ENCODE measurements at places on chromosomes 1 and 21. TPM values are rescaled to one million over a fixed set of nuclear protein-coding genes. Genes with fewer than 3 reads are reported as not detected.

Gene TLR5
- 5.9 TPM for polyA plus RNA-seq

- no peak for DNase-seq
Observed at GRCh38 chr1:47616906-47617305, 179.1 kb downstream of the FOXD2 start.

- DNase-seq, result no peak
Observed at GRCh38 chr21:44710756-44711326, 531 bp downstream of the TSPEAR start.

DNA sequence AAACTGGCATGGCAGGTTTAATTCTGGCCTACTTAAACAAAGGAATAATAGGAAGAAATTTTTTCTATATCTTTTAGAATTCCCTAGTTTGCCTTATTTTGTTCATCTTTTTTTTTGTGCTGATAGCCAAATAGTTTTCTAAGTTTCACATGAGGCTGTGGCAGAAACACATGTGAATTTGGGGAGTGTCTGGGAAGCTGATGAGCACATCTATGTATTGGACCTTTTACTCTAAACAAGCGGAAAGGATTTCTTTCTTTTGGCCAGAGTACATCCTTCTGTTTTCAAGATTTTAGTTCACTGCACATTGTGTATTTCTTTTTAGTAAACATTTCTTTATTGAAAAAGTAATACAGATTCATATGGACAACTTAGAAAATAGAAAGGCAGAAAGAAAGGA is 5.6 kb downstream of the EEIG2 start:
- no peak for DNase-seq

- DNase-seq, result no peak
Observed at GRCh38 chr1:8349473-8349865, 31.6 kb downstream of the SLC45A1 start.
